ENCODE measurements at places on chromosomes 4 and X.

DNA sequence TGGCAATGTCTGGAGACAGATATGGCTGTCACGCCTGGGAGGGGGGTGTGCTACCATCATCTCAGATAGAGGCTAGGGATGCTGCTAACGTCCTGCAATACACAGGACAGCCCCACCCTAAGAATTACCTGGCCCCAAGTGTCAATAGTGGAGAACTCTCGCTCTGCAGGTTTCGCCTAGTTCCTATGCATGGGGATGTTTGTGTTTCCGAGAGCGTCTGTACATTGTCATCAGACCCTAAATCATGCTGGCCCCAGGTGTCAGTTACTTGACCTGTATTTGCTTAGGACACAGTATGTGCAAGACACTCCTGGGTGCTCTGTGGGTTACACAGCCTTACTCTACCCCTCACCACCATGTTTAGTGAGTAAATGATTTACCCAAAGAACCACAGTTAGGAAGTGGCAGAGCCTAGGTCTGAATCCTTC, 90.8 kb downstream of the AFF1 start:
- no peak for DNase-seq

GRCh38 chr4:1212546-1213335, 36.2 kb downstream of the CTBP1 start:
- no peak for DNase-seq

DNA sequence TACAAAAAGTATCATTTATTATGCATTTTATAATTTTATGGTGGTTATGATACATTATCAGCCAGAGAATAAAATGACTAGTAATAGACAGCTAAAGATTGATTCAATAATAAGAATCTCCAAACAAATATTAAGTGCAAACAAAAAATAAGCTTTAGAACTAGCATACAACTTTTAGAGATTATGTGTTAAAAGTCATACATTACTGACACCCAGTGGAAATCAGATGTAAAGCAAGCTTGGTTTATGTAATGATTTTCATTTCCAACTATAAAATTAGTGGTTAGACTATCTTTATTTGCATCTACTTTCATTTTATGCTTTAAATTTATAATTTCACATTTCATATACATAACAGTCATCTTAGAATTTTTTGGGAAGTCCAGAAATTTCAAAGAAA, 57.7 kb downstream of the IL13RA2 start:
- no peak for DNase-seq

- DNase-seq, result peak; percentile 1
Observed at GRCh38 chrX:118948270-118948669, 26.1 kb upstream of the LONRF3 start.

GRCh38 chr4:61727286-61727685, 527.2 kb downstream of the ADGRL3 start:
- no peak for DNase-seq

DNA sequence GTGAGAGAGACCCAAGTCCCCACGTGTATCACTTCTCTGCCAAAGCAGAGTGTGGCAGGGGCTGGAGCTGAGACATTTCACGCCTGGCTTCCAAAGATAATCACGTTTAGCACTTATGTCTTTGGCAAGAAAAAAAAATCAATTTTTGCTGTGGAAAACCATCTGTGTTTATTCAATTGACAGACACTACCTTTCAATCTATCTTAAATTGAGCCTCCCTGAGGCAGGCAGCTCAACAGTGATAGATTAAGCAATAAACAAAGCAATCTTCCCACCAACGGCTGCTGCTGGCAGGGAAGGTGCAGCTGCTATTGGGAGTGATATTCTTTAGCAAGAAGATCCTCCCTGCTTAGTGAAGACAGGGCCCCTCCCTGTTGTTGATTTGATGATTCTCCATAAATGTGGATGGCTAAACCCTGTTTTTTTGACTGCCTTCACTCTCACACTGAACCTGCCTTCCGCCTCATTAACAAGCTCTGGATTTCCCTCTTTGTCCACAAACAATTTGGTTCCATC, 11.6 kb upstream of the MAGEB17 start:
- DNase-seq, result no peak

GRCh38 chrX:16138108-16138427, 14.7 kb downstream of the GRPR start:
- peak; percentile 33 for DNase-seq

GRCh38 chrX:122565952-122566351, 618.1 kb upstream of the GRIA3 start:
- no peak for DNase-seq

- no peak for DNase-seq
Observed at GRCh38 chrX:26778320-26778888, 562.4 kb downstream of the MAGEB5 start.

- DNase-seq, result no peak
Observed at GRCh38 chrX:97806238-97806637, 922.5 kb downstream of the RPA4 start.

GRCh38 chr4:46441136-46441859, 51.4 kb upstream of the GABRA2 start:
- DNase-seq, result no peak

DNA sequence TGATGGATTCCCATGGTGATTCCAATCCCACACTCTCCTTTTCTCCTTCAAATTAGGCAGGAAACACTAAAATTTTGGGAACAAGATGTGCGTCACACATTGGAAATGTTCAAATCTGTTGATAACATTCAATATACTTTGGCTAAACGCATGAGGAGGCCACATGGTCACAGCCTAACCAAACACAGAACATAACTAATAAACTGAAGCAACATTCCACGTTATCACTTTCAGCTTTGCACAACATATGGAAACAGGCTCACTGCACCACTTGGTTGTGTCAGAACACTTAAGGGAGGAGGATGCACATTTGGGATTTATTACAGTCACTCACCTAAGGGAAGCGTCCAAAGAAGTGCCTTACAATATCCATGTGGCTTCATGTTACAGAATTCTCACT, 4.7 kb downstream of the SH3RF1 start:
- DNase-seq, result no peak

DNA sequence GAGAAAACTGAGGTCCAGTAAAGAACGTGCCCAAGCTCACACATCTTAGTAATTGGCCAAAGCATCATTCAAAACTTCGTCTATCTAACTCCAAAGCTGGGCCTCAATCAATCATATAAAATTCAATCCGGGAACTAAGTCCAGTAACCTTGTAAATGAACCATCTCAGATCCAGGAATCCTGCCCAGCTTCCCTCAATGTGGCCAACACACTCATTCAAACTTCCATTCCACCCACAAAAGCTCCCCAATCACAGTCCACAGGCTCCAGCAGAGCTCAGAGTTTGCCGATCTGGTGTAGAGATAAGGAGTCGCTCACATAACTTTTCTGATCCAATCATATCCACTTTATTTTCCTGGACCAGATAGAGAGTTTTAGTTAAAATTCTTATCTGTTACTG, 144.8 kb downstream of the SPATA18 start:
- DNase-seq, result no peak

- DNase-seq, result no peak
Observed at GRCh38 chr4:145494666-145495270, 13.1 kb downstream of the SMAD1 start.

DNA sequence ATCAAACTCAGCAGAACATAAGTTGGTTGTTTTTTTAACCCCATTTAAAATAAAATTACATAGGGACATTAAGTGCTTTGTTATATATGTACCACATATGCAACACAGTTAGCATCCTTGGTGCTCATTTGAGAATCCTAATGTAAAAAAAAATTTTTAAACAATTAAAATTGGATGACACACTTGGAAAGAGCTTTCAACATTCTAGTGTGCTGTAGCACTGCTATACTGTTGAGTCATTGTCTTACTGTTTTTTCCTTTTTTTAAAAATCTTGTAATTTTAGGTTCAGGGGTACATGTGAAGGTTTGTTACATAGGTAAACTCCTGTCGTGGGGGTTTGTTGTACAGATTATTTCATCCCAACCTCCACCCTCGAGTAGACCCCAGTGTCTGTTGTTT, 12.8 kb downstream of the THAP9 start:
- DNase-seq, result no peak

DNA sequence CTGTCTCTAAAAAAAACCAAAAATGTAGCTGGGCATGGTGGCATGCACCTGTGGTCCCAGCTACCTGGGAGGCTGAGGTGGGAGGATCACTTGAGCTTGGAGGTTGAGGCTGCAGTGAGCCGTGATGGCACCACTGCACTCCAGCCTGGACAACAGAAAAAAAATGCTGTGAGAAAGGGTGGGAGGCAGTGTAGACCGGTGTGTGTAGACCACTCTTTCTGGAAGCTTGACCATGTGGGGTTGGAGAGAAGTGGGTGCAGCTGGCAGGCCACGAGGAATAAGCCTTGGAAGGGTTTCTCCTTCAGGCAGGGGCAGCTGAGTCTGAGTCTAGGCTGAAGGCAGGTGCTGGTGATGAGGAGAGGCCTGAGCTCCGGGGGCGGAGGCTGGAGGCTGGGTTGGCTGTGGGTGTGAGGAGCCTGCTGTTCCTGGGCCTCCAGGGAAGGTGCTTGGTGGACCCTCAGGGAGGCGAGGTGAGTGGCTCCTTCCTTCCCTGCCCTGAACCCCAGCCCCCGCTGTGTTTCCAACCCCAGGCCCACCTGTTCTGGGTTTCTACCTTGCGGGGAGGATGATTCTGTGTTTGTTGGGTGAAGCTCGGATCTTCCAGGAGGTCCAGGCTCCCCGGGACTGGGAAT, 9.3 kb upstream of the TBC1D14 start:
- DNase-seq, result no peak

DNA sequence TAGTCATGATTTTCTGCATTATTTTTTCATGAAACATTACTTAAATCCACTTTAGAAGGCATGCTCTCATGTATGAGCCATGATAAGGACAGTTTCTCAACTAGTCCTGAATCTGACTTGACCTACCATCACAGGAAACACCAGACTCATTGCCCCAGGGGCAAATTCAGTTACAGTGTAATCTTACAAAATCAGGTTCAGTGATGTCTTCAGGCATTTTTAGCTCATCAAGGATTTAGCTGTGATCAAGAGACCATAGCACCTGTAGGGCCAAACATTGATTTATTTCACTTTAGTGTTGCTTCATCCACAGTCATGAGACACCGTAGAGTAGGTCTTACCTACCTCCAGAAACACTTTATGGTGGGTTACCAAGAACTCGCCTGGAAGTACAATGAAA, 3.1 kb upstream of the TASL start:
- no peak for DNase-seq

- DNase-seq, result no peak
Observed at GRCh38 chrX:31872007-31872406, 800.2 kb upstream of the FTHL17 start.

DNA sequence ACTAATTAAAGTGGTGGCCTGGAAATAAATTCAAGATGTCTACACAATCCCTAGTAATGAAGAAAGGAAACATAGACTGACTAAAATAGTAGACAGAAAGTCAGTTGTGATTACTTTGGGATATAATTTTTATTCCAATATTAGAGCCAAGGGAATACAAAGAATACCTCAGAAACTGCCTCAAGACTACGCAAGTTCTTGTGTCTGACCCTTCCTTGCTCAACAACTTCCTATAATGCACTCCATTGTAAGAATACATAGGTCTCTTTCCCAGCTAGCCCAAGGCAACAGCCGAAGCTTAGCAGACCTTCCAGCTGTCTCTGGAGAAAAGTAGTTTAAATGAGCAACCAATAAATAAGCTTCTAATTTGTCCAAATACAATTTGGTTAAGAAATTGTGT, 315.9 kb downstream of the IQCM start:
- no peak for DNase-seq
